ENCODE measurements at places on chromosomes 2 and 18.

- no peak for DNase-seq
These were observed 40.0 kb downstream of the DNMT3A start for GRCh38 chr2:25301453-25302352.

GRCh38 chr2:220144411-220144810, 517.0 kb downstream of the SLC4A3 start:
- DNase-seq, result no peak

- DNase-seq, result no peak
These were observed 91.8 kb upstream of the ST6GAL2 start for GRCh38 chr2:106977717-106978116.

- DNase-seq, result no peak
These were observed 10.1 kb downstream of the HJURP start for GRCh38 chr2:233844064-233844807.

DNA sequence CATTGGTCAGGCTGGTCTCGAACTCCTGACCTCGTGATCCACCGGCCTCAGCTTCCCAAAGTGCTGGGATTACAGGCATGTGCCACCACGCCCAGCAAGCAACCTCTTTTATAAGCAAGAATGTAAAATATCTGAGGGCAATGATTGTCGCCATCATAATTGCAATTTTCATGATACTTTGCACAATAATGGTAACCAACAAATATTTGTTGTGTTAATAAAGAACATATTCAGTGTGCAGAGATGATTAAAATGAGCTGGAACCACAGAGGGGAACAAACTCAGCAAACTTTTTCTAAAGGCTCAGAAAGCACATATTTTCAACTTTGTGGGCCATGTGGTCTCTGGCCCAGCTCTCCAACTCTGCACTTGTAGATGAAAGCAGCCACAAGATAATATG, 115.2 kb upstream of the SIX2 start:
- DNase-seq, result no peak

DNA sequence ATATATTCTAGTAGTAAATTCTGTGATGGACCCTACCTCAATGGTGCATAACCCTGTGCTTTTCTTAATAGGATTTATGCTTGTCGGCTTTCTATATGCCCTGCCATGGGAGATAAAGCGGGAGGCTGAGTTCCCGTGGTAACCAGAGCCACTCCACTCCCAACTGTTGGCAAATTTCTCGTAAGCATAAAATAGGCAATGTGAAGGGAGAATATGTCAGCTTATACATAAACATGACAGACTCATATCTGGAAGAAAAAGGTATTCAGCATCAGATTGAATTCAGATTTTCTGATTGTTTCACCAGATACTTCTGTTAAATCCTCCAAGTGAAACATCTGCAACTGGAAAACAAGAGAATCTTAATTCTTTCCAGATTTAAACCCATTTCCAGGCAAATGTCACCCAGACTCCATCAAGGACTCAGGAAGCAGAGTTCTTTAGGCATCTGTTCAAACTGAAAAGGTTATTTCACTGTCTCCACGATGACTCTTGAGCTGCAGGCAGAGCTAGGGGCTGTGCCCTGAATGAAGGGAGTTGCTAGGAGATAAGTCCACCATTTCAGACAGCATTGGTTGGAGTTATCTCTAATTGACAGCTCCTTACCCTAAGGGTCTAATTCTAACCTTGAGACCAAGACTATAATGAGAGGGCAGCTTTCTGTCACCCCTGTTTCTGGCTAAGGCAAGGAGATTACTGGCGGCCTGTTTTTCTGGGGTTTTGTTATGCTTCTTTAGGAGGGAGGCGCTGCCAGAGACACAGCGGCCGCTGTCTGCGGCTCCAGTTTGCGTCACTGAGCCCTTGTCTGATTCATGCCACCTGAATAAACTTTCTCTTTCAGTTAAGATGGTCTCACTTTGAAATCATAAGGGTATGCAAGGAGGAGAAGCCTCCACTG, 381.3 kb downstream of the SOX11 start:
- peak; percentile 42 for DNase-seq

DNA sequence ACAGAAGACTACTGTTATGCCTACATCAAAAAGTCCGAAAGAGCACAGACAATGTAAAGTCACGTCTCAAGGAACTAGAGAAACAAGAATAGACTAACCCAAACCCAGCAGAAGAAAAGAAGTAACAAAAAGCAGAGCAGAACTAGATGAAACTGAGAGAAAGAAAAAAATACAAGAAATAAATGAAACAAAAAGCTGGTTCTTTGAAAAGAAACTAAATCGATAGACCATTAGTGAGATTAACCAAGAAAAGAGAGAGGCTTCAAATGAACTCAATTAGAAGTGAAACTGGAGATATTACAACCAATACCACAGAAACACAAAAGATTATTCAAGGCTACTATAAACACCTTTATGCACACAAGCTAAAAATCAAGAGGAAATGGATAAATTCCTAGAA, 271.8 kb downstream of the MBD2 start:
- no peak for DNase-seq

DNA sequence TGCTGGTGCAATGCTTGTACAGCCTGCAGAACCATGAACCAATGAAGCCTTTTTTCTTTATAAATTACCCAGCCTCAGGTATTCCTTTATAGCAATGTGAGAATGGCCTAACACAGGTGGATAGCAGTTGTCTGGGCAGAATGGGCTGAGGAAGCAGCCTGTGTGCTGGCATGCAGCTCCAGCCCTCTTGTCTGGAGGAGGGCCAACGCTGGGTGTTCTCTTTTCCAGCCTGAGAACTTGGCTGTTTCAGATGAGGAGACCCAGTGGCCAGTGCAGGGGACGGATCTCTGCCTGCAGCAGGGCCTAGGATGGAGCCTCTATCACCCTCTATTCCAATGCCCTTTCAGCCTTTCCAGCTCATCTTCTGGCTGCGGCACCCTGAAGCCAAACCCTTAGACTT, 58.8 kb downstream of the CTIF start:
- DNase-seq, result no peak

- DNase-seq, result no peak
These were observed 81.1 kb upstream of the CD302 start for GRCh38 chr2:159879051-159879604.

GRCh38 chr2:145007960-145008263, 488.0 kb upstream of the ZEB2 start:
- no peak for DNase-seq

- DNase-seq, result no peak
These were observed 59.8 kb downstream of the MEIS1 start for GRCh38 chr2:66494708-66495107.

- DNase-seq, result no peak
These were observed 70.0 kb downstream of the MBP start for GRCh38 chr18:77062518-77063003.

- DNase-seq, result no peak
These were observed 317.6 kb downstream of the PRKCE start for GRCh38 chr2:45968946-45969584.

DNA sequence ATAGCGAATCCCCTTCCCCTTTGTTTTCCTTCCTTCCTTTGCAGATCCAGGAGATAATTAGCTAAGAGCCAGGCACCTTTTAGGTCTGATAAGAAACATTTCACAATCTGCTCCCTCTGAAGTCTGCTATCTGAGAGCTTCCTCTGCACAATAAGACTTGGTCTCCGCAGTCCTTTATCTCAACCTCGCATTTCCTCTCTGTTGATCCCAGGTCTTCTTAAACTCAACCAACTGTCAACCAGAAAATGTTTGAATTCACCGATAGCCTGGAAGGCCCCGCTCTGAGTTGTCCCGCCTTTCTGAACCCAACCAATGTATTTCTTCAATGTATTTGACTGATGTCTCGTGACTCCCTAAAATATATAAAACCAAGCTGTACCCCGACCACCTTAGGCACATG, 78.4 kb upstream of the CTDP1 start:
- no peak for DNase-seq

GRCh38 chr18:48557640-48558174, 18.9 kb downstream of the CTIF start:
- no peak for DNase-seq

- DNase-seq, result no peak
These were observed 520.0 kb downstream of the SLC4A3 start for GRCh38 chr2:220147161-220148038.

DNA sequence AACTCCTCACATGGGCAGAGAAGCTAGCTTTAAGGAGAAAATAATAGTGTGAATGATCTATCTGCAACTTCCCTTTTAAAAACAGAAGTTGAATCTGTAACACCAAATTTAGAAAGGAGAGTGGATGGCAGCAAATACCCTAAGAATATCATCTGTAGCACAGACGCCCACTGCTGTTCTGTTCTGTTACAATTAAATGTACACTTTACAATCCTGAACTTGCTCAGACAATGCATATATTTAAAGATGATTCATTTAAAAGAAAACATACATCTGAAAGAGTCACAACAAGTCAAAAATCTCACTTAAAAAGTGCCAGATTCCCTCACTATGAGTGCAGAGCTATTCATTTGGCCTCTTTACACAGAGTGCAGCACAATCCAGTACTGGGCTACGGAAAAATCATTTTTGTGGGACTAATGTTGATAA, 8.0 kb upstream of the SERTAD2 start:
- no peak for DNase-seq

GRCh38 chr18:73340135-73340977, 472.6 kb upstream of the NETO1 start:
- no peak for DNase-seq

GRCh38 chr2:88059979-88060906, 4.7 kb upstream of the KRCC1 start:
- DNase-seq, result peak; percentile 37

DNA sequence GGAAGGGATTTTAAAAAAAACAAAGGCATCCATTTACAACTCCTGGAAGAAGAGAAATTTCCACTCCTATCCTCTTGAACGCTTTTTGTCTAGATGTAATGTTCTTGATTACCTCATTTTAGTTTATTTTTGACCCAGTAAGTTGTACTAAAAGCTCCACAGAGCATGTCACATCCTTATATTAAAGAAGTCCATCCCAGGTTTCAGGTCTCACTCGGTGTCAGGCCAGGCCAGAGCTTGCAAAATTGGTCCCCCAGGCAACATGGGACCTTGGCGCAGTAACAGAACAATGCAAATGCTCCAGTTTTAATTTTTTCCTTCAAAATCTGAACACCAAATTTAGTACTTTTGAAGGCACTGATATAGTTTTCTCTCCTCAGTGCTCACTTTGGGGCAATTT, 218.4 kb upstream of the REV1 start:
- DNase-seq, result no peak

DNA sequence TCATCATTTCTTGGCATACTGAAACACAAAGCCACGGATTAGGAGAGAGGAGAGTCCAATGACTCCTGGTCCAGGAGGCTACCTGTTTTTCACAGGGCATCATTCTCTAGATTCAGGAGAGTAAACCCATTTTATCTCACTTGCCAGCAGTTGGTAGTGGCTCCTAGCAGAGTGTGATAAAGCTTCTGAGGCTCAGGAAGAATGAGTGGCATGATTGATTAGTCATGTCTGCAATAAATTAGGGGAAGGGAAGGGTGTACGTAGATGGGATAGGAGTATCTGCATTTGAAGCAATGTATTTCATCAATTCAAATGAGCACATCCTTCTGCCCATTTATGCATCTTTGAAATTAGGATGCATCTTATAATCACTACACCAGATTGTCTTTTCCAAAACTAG, 31.1 kb upstream of the PNO1 start:
- no peak for DNase-seq
